Glutamatergic neuron (in vitro differentiated cells): ENCODE measurements at places on chromosomes 13 and 19. TPM values are rescaled to one million over a fixed set of nuclear protein-coding genes. Genes with fewer than 3 reads are reported as not detected.

DNA sequence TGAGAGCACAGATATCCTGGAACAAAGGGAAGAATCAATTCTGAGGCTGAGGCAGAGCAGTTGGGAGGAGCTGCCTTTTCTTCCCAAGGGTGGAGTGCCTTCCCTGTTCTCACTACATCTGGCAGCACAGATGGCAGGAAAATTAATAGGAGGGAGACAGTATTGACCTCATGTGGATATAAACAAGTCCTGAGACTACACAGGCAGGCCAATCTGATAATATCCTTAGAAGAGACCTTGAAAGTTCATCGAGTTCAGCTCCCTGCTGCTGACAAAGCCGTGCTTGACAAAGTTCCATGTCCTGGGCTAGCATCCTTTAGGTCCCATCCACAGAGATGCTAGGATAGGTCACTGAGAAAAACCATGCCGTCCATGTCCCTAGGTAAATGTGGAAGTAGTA, 1451.5 kb downstream of the EFNB2 start:
- DNase-seq, result peak; percentile 21

The SYDE1 gene
- 0.71 TPM for total RNA-seq

GRCh38 chr19:13082192-13083007, 20.3 kb downstream of the LYL1 start:
- peak; percentile 91 for DNase-seq

DNA sequence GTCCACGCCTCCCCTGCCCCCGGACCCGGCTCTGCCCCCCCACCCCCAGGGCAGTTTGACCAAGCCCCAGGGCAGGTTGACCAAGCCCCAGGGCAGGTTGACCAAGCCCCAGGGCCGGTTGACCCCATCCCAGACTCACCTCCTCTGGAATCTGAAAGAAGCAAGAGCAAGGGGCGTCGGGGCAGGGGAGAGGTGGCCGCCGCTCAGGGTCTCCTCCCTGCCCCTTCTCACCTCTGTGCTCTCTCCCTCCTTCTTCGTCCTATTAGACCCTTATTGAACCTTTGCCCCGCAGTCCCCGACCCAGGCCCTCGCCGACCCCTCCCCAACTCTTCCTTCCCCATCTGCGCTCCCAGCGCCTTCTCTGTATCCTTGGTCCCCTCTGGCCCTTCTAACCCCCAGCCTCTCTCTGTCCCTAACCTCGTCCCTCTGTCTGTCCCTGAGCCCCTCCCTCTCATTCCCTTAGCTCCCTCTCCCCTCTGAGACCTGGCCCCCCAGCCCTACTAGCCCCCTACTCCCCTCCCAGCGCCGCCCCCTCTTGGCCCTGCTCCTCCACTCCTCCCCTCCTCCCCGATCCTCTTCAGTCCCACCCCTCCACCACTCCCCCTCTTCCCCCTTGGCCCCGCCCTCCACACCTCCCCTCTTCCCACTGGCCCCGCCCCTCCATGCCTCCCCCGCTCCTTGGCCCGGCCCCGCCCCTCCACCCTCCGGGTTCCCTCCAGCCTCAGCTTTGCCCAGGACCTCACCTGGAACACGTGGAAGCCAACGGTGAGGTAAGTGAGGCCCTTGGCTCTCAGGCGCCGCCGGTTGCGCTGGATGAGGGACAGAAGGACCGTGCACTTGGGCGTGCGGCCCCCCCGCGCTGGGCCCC, 7.6 kb downstream of the CAPN12 start:
- DNase-seq, result no peak

GRCh38 chr13:73000027-73000674, 58.7 kb upstream of the KLF5 start:
- no peak for DNase-seq

DNA sequence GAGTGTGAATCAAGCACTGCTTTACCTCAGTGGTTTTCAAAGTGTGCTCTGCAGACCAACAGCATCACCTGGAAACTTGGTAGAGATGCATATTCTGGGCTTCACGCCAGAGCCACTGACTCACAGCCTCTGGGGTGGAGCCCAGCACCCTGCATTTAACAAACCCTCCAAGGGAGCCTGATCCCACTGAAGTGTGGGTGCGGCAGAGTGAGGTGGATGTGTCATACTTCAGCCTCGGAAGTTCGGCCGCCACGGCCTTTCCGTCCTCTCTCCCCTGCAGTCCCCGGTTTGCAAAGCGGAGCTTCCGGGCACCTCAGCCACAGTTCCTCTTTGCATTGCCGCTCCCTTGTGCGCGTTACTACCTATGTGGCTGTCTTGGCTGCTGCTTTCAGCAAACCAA, 33.3 kb upstream of the MICU2 start:
- DNase-seq, result no peak

The RPL18 gene
- total RNA-seq, result 1,011 TPM

DNA sequence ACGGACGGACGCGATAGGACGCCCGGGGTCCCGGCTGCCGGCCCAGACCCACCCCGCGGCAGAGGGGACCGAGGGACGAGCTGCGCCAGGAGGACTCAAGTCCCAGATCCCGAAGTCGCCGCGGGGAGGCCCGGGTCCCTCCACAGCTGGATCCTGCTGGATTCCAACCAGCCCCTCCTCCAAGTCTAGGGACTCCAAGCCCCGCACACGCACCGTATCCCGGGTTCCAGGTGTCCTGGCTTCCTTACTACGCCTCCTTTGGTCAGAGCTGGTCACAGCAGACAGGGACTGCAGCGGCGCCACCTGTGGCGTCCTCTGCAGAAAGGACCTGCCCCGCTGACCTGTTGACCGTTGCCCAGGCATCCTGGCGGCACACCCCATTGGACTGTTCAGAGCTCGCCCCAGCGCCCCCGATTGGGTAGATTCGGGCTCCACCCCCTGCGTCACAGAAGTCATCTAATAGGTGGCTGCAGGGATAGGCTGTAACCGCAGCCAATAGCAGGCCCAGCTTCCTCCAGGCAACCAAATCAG, 29.0 kb upstream of the ZNF709 start:
- DNase-seq, result no peak

The ZNF497 gene
- total RNA-seq, result 3.5 TPM

The CNN2 gene
- total RNA-seq, result 117 TPM

- DNase-seq, result no peak
Measured at GRCh38 chr13:57136093-57136492, 4.6 kb upstream of the PRR20A start.

The ZNF534 gene
- total RNA-seq, result not detected

GRCh38 chr19:15680478-15681322, 7.8 kb downstream of the CYP4F12 start:
- DNase-seq, result no peak
